ENCODE measurements at places on chromosomes 1 and 21.

- ATAC-seq, result peak; percentile 74
Measured at GRCh38 chr1:18965206-18966173, 9.0 kb upstream of the IFFO2 start.

DNA sequence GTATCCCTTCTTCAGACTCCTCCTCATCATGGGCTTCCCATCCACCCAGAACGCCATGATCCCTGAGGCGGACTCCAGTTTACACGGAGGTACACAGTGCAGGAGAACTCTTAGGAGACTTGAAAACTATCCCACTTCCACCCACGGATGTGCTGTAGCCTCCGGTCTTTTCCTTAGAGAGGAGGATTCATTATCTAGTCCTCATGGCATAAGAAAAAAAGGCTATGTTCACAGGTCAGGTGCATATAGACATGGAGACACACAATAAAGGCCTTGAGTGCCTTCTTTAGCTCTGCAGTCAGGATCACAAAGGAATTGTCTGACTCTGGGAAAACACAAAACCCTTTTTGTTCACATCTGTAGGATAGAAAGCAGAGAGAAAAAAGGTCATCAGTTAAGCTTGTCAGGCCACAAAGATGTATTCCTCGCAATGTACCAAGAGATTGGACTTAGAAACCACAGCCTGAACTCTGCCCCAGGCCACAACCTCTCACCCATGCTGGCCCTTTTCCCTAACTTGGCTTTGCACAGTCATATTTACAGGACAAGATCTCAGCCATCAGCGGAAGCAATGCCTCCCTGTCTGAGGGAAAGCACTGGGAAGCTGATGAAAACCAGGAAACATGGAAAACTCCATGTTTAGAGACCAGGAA, 9.0 kb downstream of the CRP start:
- ATAC-seq, result no peak

DNA sequence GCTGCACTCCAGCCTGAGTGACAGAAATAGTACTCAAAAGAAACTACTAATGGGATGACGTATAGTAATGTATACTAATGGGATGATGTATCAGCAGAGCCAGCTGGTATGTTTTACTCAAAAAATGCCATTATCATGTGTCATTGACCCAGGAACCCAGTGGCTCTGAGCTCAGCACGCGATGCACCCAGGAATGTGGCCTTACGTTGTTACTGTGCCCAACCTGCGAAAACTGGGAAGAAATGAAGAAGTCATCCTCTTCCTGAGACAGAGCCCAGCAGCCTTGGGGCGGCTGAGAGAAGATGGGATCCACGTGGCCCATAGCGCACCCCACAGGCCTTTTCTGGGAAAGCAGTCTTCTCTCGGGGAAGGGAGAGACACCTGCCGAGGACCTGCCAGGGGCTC, 8.8 kb downstream of the UBE2J2 start:
- no peak for ATAC-seq

DNA sequence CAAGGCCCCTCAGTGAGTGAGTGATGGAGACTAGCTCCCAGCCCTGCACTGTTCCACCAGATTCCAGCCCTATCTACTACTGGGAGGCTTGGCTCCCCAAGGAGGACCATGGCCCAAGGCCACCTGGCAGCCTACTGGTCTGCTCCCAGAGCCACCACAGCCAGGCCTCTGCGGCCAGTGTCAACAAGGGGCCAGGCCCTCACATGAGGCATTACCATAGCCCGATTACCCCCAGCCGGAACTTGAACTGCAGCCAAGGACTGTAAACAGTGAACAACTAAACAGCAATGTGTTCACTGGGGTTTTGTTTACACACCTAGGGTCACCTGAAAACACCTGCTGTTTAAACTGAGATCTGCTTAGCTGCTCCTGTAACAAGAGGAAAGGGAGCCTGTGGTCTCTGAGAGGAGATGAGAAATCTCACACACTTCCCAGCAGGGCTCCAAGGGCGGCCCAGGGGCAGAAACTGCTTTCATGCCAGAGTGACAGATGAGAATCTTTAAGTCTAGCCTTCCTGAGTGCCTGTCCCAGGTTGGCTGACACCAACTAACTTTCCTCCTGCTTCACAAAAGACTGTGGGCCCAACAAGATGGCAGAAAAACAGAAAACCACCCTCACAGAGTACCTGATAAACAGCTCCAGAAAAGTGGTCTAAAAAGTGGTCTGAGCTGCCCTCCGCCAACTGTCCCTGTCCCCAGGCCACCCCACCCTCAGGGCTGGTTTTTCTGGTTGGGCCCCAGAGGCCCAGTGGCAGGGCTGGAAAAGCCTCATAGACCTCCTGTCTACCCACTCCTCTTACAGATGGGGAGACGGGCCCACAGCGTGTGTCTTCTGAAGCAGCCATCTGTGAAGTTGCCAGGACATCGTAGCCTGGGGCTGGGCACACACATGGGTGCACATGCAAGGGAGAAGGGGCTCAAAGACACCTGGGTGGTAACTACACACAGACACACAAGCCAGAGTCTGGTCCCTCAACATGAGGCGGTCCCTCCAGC, 28.8 kb downstream of the MEF2D start:
- ATAC-seq, result no peak

DNA sequence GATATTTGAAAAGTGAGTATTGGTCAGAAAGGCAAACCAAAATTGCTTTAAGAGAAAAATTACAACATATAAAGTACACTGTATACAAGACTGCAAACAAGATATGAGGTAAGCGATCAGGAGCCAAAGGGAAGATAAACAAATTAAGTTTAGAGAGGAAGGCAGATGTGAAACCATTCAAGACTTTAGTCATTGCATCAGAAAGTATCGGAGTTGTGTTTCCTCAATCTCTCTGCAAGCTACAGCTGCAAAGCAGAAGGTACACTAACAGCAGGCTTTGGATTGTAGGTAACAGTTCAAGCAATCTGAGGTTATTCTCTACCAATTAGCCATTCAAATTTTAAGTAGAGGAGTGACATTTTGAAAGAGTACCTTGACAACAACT, 21.3 kb upstream of the TLCD4 start:
- ATAC-seq, result no peak

DNA sequence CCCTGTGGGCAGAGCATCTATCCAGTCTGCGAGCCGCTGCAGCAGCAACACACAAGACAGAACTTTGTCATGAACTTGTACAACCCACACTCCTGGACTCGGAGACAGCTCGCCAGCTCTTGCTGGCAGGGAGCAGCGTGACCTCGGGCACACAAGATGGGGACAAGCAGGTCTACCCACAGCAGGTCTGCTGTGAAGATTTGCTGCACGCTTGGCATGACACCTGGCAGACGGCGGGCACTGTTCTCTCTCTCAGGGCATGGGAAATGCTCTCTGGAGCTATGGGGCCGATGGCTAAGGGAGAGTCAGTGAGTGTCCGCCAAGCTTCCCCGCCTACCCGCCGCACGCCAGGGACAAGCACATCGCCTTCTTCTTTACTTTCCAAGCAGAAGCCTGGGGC, 90.0 kb downstream of the STUM start:
- no peak for ATAC-seq

- ATAC-seq, result no peak
Measured at GRCh38 chr1:223733898-223734852, 21.8 kb downstream of the CAPN2 start.

DNA sequence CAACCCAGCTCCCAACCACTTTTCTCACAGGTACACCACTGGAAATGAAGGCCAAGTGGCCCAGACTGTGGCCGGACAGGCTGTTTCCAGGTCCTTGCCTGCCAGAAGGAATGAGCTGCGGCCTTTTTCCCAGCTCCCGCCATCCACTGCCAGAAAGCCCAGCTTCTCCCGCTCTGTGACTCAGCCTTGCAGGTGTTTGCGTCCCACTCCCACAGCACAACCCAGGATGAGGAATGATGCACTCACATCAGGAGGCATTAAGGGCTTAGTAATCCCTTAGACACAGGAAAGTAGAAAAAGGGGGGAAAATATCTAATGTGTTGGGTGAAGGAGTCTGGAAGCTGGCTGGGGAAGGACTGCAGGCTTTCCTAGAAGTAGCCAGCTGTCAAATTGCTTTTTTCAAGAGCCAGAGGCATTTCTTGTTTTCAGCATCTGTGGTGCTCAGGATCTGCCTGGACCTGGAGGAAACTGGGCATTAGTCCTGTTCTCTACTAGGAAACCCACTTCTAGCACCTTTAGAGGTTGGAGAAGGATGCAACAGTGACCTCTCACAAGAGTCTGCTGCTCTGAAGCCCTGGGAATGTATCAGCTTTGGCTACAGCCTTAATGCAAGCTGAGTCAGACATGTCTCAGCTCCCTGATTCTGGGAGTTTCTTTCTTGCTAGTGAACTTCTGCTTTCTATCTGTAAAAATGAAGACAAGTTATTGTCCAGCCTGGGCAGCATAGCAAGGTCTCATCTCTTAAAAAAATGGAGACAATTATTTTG, 13.2 kb upstream of the MAP1LC3C start:
- ATAC-seq, result no peak

- ATAC-seq, result no peak
Measured at GRCh38 chr1:200771625-200772555, 33.2 kb downstream of the CAMSAP2 start.

GRCh38 chr1:214513394-214513793, 38.0 kb downstream of the PTPN14 start:
- ATAC-seq, result no peak

DNA sequence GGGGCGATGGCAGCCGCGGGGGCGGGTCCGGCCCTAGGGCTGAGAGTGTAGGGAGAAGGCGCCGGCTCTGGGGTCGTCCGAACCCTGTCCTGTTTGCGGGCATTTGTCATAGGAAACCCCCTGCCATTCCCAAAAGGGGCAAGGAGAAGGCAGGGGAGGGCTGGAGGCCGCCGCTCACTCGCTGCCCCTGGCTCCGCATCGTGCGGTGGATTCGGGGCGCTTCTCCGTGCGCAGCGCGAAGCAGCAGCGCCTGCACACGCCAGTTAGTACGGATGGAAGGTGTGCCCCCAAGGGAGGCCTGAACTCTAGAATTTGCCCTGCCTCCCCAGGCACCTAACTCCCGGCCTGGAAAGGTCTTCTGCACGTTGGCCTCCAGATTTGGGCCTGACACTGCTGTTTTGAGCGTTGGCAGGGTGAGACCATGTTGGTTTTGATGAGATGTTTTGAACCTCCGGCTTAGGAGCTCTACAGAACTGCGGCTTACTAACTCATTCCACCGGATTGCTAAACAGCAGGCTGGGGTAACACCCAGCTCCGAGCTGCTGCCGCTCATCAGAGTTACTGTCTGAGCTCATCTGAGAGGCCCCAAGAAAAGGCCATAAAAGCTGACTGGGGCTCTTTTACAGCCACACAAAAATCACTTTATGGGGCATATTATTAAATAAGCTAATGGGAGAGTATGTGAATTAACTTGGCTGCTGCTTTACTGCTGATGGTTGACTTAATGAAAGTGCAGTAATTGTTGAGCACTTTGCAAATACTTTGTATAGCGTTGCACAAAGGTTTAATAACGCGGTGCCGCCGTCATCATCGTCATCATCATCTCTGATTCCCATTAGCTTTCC, 987 bp downstream of the GPR137B start:
- peak; percentile 65 for ATAC-seq

- no peak for ATAC-seq
Measured at GRCh38 chr1:52727956-52728656, 1.9 kb downstream of the ZYG11B start.

DNA sequence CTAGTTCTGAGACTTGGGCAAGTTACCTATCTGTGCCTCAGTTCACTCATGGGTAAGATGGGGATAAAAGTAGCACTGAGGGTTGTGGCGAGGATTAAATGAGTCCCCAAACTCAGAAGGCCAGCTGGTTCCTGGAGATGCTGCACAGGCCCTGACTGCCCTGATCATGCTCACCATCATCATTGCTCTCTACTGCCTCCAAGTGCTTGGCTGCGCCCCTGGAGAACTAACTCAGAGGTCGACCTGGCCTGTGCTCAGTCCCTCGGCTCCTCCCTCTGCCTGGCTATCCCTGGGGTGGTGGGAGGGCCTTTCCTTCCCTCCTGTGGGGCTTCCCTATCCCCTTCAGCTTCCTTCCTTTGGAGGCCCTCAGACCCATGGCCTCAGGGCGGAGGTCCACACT, 5.6 kb downstream of the SLC5A9 start:
- no peak for ATAC-seq

GRCh38 chr1:43982808-43983207, 3.8 kb downstream of the B4GALT2 start:
- no peak for ATAC-seq

DNA sequence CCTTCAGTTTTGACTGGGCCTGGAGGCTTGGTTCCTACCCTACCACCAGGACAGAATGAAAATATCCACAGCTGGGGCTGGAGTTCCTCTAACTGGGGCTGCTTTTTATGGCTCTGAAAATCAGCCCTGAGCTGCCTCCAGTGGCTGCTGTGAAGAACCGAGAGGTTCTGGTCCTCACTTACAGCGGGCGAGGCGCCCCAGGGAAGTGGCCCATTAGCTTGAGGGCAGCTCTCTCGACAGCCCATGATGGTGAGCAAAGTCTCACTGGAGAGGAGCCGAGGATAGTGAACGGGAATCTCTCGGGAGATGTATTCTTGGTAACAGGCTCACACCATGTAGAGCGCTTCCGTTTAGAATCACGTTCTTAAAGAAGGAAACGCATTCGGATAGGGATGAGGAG, 459.7 kb downstream of the KIF26B start:
- ATAC-seq, result no peak

DNA sequence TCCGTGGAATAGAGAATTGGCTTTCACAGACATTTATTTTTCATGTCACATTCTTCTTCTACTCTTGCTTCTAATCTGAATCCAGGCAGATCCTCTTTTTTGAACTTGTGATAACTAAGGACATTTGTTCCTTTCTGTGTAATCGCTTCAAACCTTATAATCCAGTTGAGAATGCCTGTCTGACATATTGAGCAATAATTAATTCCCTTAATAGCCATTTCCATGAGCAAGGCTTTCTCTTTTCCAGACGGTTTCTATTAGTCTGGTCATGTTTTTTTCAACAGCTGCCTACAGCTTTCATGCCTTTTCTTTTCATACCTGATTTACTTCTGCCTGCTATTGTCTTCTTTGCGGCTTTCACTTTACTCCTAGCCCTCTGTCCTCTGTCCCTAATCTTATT, 163.4 kb downstream of the CYYR1 start:
- ATAC-seq, result no peak

- ATAC-seq, result no peak
Measured at GRCh38 chr1:3068564-3069431, at the start of gene PRDM16. TSS of gene PRDM16 (plus strand) at chr1:3069203. CDS start at chr1:3069260, 57 bp downstream.

GRCh38 chr1:247303216-247303615, 28.5 kb downstream of the ZNF496 start:
- ATAC-seq, result no peak

- ATAC-seq, result no peak
Measured at GRCh38 chr1:22801761-22802160, 91.1 kb downstream of the EPHB2 start.

GRCh38 chr1:88801575-88802208, 89.7 kb downstream of the GTF2B start:
- no peak for ATAC-seq
